CD8-positive, alpha-beta memory T cell (primary cell): ENCODE measurements at places on chromosomes 12 and 14. TPM values are rescaled to one million over a fixed set of nuclear protein-coding genes. Genes with fewer than 3 reads are reported as not detected.

GRCh38 chr14:24300326-24300980 is 803 bp downstream of the NOP9 start:
- H3K4me3 ChIP-seq, result peak overlapping the region; percentile 83
- peaks cover 47% of the 10 kb centered on the region for H3K4me1 ChIP-seq
- H3K27ac ChIP-seq, result peak overlapping the region; percentile 79
- no peak for DNase-seq

DNA sequence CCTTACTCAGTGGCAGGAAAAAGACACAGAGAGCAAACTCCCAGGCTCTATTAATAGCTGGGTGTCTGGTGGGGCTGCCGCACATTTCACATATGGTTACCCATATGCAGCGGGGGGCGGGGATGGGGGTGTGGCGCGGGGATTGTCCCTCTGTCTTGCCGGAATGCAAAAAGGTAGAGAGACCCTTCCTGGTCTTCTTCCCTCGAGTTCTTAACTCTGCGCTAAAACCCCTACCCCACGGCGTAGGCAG is 1.7 kb downstream of the PRMT8 start:
- no peaks in the 10 kb centered on the region for H3K36me3 ChIP-seq
- no peak overlapping the region for H3K27ac ChIP-seq
- no peaks in the 10 kb centered on the region for H3K4me1 ChIP-seq
- peaks cover 18% of the 10 kb centered on the region for H3K27me3 ChIP-seq
- no peak overlapping the region for H3K4me3 ChIP-seq

- peaks cover 3% of the 10 kb centered on the region for H3K4me1 ChIP-seq
- DNase-seq, result no peak
- no peaks in the 10 kb centered on the region for H3K36me3 ChIP-seq
Measured at GRCh38 chr12:93136253-93137055, 207.4 kb upstream of the EEA1 start.

DNA sequence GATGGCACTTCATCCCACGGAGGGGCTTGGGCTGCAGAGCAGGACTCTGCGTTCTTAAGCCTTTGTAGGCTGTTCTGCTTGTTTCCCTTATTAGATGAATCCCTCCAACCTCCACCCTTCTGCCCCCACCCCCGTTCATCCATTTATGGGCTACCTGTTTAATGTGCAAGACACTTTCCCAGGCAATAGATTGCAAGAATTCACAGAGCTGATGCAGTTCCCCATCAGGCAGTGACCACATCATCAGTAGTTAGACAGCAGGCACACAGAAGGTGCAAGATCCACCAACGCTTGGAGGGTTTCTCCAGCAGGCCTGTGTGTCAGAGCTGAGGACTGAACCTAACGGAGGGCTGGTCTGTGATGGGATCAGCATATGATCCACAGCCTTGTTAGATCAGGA is 1.2 kb upstream of the C1R start:
- H3K4me3 ChIP-seq, result no peak overlapping the region
- H3K27me3 ChIP-seq, result no peaks in the 10 kb centered on the region
- peaks cover 12% of the 10 kb centered on the region for H3K4me1 ChIP-seq

- H3K36me3 ChIP-seq, result no peaks in the 10 kb centered on the region
- DNase-seq, result no peak
- H3K27ac ChIP-seq, result no peak overlapping the region
- H3K27me3 ChIP-seq, result no peaks in the 10 kb centered on the region
- no peak overlapping the region for H3K4me3 ChIP-seq
Measured at GRCh38 chr14:94367347-94368242, 20.8 kb downstream of the SERPINA1 start.

DNA sequence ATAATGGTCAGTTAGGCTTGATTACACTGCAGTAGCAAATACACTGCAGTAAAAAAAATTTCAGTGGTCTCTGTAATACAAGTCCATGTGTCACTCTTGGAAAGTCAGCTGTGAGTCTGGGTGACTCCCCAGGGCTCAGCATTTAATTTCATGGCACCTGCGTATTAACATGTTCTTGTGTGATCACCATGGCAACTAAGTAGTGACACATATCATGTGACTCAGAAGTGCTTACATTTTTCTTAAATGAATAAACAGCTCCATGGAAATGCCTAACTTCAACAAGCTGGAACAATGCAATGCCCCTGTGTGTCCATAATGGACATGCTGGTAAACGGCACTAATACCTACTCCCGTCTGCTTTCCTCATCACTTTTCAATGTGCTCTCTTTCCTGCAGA is 88.5 kb upstream of the ANO4 start:
- H3K36me3 ChIP-seq, result no peaks in the 10 kb centered on the region
- no peak overlapping the region for H3K27ac ChIP-seq
- no peak overlapping the region for H3K4me3 ChIP-seq

DNA sequence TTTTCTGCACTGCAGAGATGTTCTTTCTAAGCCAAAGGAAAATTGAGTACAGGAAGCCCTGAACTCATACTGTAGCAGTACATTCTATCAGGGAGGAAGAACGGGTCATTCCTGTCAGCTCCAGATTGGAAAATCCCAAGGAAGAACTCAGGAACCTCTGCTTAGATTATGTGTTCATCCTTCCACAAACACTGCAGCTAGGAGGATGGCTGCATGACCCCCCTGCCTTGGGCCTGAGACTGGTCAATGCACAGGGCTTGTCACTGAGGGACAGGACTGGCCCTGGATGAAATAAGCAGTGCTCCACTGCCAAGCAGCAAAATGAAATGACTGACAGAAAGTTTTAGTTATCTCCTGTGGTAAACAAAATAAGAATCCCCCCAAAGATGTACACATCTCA is 1406.8 kb upstream of the TMEM132C start:
- H3K27ac ChIP-seq, result no peak overlapping the region
- no peaks in the 10 kb centered on the region for H3K27me3 ChIP-seq
- H3K4me3 ChIP-seq, result no peak overlapping the region
- no peak for DNase-seq
- no peaks in the 10 kb centered on the region for H3K4me1 ChIP-seq

Gene TMEM119
- total RNA-seq, result not detected

Gene MYBPC1
- not detected for total RNA-seq
